Germinal center (tissue), 1 donor: ENCODE measurements at places on chromosomes 1 and 21.

GRCh38 chr21:41321211-41321907 lies 4.8 kb downstream of the FAM3B start:
- DNase-seq, result peak; percentile 33

DNA sequence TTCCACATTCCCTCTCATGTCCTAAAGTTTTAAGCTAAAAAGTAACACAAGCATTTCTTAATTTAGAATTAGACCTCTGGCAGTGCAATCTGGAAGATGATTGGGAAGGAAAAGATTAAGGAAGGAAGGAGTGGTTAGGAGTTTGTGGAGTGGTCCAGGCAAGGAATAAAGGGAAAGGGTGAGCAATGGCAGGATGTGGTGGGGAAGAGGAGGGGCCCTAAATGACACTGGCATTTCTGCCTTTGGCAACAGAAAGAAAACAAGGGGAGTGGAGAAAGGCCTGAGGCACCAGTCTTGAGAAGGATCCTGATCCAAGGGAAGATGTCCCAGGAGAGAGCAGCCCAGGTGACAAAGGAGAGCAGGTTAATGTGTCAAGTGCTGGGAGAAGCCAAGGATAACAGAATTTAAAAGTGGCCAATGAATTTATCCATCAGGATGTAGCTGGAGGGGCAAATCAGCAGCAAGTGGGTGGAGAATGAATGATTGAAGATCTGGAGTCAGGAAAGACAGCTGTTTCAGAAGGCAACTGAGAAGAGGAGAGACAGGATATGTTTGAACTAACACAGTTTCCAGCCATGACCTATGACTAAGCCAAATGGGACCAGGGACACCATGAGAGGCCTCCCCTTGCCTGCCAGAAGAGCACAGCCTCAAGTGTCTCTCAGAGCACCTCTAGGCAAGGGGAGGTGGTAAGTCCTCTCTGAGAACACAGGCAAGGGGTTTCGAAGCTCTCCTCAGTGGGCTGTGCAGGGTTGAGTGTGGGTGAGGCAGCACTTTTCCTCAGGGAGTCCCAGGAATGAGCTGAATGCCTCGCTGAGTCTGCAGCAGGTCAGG lies 20.9 kb upstream of the LY9 start:
- no peak for DNase-seq

DNA sequence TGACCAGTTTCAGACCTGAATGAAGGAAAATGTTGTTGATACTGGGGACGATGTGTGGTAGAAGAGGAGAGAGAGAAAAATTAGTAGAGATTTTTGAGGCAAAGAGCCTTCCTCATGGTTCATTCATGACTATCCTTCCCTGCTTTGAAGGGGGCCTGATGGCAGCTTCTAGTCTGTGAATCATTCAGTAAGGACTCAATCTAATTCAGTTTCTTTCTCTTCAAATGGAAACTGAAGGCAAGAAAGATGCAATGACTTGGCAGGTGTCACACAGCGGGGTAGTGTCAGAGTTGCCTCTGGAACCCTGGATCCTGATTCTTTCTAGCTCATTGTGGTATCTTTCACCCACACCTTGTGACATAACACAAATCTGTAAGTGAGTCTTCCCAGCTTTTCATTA lies 14.9 kb upstream of the CD5L start:
- no peak for DNase-seq

DNA sequence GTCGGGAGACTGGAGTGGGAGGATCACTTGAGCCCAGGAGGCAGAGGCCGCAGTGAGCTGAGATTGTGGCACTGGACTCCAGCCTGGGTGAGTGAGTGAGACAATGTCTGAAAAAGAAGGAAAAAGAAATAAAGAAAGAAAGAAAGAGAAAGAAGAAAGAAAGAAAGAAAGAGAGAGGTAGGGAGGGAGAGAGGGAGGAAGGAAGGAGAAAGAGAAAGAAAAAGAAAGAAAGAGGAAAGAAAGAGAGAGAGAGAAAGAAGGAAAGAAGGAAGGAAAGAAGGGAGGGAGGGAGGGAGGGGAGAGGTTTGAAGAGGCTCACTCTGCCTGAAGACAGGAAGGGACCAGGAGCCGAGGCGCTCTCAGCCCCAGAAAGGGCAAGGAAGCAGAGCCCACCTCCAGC lies 4.8 kb upstream of the TCP10L start:
- DNase-seq, result no peak

- DNase-seq, result no peak
Measured at GRCh38 chr1:18108299-18109057, 880 bp downstream of the IGSF21 start.

DNA sequence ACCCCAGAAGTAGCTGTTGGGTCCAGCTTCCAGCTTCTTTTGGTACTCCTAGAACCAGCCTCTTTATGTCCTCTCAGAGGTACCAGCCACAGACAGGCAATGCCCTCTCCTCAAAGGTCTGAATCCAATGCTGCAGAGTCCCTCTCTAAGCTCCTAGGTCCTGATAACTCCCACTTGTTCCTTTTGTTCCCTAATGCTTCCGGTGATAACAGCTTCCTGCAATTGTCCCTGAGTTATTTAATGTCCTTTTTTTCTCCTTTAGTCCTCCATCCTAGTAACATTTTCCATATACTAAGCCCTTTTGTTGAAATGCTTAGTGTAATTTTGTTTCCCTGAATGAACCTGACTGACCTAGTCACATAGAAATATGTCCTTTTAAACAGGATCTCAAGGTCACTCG lies 201.7 kb upstream of the BEND5 start:
- no peak for DNase-seq

DNA sequence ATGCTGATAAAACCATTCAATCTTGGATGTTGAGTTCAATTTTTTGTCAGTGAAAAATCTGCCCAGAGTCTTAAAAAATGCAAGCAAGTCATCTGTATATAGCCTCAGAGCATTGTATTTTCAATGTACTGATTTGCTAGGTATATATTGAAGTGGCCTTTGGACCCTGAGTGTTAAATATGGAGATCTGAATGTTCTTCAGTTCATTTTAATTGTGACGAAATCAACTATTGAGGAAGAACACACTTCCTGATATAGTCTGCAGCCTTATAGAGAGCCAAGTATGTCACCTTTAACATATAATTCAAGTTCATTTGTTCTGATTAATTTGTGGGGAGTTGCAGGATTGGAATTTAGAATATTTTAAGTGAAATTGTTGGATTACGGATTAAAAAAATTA lies 128.1 kb downstream of the ST6GALNAC3 start:
- no peak for DNase-seq
